ENCODE measurements at places on chromosomes 2 and 18.

GRCh38 chr2:216635701-216636550, 2.7 kb downstream of the IGFBP2 start:
- DNase-seq, result peak; percentile 40

- DNase-seq, result peak; percentile 32
Observed at GRCh38 chr2:26770986-26771586, 7.0 kb downstream of the SLC35F6 start.

DNA sequence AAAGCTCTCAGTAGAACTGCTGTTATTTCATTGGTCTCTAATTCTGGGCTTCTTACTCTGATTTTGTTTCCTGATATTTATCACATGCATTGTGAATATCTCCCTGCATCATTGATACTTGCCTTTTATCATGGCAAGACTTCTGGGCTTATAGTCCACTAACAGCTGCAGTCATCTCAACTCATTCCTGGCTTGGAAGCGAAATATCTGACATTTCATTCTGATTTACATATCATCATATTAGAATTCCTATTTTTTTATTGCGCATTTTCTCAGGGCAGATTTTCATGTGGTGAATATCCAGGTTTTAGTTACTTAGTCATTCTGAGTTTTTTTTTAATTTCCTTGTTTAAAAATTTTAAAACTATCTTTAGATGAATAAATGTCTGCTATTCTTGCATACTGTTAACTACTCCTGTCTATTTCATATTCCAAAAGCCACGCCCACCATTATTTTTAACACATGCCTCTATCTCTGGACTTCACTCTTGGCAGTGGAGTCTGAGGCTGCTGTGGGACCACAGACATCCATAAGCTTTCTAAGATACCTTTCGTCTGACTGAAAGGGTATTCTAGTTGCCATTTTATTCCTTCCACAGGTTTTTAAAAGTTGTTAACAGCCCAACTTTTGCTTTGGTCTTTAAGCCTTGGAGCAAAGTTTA, 164.5 kb downstream of the IRS1 start:
- DNase-seq, result no peak

GRCh38 chr18:36634573-36635216, 194.1 kb downstream of the TPGS2 start:
- peak; percentile 31 for DNase-seq

- no peak for DNase-seq
Observed at GRCh38 chr2:114405247-114406116, 37.0 kb upstream of the DPP10 start.

DNA sequence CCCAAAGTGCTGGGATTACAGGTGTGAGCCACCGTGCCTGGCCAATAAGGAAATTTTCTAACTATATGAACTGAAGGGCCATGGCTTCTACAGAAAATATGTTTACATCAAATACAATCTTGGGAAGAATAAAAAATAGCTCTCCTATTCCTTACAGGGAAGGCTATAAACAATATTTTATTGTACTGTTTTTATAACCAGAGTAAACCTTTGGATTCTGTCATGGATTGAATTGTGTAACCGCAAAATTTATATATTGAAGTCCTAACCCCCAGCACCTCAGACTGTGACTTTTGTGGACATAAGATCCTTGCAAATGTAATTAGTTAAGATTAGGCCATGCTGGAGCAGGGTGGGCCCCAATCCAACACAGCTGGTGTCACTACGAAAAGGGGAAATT, 8.3 kb downstream of the HSBP1L1 start:
- DNase-seq, result no peak

DNA sequence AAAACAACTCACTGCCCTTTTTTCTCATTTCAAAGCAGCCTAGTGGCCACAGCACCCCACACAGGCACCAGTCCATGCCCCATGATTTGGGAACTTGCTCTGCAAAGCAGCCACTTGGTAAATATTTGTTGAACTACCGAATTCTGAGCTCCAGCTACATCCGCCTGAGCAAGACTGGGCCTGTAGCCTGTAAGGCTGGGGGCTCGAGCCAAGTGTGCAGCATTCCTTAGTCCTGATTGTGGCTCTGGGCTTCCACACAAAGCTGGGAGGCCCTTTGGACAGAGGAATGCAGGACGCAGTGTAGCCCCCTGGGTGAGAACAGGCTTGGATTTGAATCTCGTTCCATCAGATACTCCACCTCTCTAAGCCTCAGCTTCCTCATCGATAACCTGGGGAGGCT, 88.4 kb downstream of the ACTR2 start:
- DNase-seq, result no peak

GRCh38 chr18:79642626-79643025, 37.0 kb upstream of the CTDP1 start:
- DNase-seq, result no peak

DNA sequence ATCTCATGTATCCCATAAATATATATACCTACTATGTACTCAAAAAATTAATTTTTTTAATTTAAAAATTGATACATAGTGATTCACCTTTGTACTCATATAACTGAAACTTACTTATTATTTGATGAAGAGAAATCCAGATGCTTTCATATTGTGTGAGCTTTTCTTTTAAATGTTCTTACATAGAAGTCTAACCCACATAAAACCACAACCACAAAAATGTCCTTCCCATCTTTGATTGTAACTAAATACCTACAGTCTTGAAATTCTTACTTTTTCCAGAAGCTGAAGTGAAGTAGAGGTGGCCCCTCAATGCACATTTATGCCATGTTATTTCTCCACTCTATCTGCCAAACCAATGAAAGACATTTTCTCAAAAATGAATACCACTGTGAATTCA, 117.9 kb upstream of the COL5A2 start:
- peak; percentile 1 for DNase-seq

DNA sequence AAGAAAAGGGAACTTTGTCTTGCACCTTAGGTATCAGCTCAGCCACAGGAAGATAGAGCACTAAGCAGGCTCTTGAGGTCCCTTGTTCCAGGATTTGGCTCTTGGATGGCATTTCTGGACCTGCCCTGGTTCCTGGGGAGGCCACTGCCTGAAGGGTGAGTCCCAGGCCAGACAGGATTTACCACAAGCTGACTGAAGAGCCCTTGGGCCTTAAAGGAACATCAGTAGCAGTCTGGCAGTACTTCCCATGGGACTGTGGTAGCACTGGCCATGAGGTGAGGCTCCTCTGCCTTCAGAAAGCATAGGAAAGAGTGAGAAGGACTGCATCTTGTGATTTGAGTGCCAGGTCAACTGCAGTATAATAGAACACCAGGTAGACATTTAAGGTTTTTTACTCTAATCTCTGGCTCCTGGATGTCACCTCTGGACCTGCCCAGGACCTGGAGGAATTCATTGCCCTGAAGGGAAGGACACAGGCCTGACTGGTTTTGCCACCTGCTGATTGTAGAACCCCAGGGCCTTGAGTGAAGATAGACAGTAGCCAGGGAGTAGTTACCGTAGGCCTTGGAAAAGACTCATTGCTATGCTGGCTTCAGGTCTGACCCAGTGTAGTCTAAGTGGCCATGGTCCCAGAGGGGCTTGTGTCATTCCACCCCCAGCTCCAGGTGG, 154.4 kb upstream of the CREB1 start:
- no peak for DNase-seq

DNA sequence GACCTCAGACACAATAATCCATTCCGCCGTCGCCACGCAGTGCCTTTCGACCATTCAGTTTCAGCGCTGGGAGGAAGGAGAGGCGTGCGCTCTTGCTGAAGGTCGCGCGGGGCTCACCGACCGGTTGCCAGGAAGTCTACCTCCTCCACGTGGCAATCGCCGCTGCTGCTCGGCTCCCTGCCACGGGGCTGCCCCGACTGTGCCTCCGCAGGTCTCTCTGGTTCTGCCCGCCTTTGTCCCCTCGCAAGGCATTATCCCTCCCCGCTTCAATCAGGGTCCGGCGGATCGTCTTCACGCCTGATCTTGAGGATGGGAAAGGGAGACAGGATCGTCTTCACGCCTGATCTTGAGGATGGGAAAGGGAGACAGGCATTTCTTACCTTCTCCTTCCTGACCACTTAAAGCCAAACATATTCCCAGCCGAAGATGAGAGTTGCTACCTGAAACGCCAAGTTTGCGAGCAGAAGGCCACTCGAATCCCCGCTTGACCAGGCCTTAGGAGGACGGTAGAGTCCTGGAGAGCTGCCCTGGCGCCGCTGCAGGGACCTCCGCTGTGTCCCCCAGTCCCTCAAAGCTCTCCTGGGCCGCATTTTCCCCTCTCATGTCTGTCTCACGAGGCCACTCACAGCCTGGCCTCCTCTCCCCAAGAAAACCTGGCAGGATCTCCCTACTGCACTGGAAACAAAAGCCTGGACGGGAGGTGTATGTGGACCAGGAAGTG, 4.3 kb upstream of the GPR45 start:
- DNase-seq, result no peak

DNA sequence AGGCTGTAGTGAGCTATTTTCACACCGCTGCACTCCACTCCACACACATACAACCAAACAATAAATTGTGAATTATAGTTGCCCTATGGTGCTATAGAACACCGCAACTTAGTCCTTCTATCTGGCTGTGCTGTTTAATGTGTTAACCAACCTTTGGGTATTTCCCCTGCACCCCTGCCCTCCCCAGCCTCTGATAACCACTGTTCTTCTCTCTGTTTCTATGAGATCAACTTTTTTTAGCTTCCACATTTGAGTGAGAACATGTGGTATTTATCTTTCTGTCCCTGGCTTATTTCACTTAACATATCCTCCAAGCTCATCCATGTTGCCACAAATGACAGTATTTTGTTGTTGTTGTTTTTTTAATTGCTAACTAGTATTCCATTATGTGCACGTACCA, 32.5 kb downstream of the TET3 start:
- no peak for DNase-seq

DNA sequence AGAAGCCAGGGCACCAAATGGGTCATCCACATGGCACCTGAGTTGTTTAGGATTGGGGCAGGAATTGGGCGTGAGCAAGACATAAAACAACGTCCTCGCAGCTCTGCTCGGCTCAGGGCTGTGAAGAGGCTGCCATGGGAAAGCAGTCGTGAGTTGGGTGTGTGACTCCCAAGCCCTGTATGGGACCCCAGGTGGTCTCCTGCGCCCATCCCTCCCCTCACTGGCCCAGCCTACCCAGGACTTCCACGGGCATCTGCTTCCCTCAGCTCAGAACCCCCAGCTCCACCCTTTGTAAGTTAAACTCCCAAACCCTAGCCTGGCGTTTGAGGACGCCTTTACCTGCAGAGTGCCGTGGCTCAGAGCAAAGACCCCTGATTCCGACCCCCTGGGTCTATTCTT, 23.2 kb upstream of the HPCAL1 start:
- no peak for DNase-seq

DNA sequence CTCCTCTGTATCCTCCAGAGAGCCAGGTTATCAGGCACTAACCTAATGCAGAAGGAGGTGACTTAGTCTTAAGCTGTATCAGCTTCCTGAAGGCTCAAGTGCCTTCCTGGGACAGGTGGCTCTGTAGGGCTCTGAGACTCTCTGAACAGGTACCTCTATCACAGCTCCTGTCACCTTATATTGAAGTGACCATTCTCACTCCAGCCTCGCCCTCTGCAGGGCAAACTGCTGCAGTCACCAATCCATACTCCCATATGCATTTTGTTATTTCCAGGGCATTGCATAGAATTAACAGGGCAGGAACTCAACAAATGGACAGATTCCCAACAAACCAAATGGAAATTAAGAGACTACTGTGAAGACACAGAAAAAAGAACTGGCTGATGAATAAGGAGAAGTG, 203.0 kb upstream of the REV1 start:
- DNase-seq, result no peak

Measured in kidney glomerular epithelial cell (primary cell).